ENCODE measurements at places on chromosomes 6 and 20.
A peak's percentile ranks its signal among the peaks of the same experiment; 100 is the strongest.

GRCh38 chr6:152206072-152206818 lies 398.8 kb downstream of the ESR1 start:
- DNase-seq, result peak; percentile 26

GRCh38 chr20:14622796-14623195 lies 285.4 kb upstream of the FLRT3 start:
- no peak for DNase-seq

GRCh38 chr6:157217894-157218370 lies 105.4 kb downstream of the TMEM242 start:
- DNase-seq, result no peak

- DNase-seq, result no peak
These were observed 81.0 kb downstream of the MYB start for GRCh38 chr6:135261872-135262725.

GRCh38 chr6:38617856-38618255 lies 21.9 kb downstream of the BTBD9 start:
- no peak for DNase-seq

DNA sequence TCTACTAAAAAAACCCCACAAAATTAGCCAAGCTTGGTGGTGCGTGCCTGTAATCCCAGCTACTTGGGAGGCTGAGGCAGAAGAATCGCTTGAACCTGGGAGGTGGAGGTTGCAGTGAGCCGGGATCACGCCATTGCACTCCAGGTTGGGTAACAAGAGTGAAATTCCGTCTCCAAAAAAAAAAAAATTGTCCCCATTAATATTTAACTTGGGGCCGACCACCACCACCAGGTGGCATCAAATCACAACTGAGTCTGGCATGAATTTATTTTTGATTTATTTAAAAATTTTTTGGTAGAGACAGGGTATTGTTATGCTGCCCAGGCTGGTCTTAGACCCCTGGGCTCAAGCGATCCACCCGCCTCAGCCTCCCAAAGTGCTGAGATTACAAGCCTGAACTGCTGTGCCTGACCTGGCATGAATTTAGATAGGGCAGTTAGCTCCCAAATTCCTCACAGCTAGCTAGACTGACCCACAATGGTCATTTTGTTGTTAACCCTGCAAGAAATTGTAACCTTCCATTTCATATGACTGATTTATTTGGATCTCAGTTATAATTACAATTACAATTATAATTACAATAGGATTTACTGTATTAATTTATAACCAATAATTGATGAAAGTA lies 17.1 kb upstream of the BEND3 start:
- no peak for DNase-seq

GRCh38 chr6:31836474-31837368 lies 9.2 kb downstream of the HSPA1B start:
- DNase-seq, result no peak

DNA sequence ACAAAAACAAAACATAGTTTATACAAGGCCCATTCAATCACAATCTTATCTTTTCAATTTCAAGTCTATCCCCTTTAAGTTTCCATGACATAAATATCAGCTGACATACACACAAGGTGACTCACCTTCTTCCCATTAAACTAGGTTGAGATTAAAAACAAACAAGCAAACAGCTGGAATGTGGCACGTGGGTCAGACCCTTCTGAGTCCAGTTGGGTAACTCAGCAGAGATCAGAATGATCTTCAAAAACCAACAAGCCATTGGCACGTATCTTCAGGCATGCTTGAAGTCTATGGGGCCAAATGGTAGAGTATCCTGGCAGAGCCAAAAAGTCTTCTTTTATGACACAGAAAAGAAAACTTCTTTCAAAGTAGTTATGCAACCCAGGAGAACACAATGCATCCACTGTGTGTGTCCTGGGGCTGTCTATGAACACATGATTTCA lies 603.5 kb upstream of the CITED2 start:
- no peak for DNase-seq

GRCh38 chr6:162234631-162235030 lies 492.9 kb downstream of the PRKN start:
- no peak for DNase-seq

DNA sequence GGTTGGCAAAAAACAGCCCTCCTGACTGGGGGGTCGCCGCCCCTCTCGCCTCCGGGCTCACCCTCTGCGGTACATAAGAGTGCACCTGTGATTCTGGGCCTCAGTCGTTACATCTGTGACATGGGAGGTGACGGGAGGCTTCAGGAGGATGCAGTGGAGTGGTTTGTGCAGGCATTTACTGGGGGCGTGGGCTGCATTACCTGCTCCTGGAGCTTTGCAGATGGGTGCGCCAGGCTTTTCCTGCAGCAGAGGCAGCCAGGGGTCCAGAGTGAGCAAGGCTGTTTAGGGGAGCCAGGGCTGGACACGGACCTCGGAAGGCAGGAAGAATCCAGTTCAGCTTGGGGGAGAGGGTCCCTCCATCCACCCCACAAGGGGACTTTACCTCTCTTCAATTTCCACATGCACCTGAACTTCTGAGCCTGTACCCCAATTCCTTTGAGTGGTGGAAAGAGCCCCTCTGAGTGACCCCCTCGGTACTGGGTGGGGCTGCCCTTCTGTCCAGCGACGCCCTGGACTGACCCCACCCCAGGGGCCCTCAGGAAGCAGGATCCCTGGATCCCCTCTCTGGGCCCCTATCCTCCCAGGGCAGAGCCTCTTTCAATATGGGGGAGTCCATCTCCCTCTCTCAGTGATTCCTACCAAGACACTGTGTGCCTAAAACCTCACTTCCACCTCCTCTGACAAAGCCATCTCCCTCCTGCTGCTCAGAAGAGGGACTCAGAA lies 134.0 kb downstream of the TAF4 start:
- DNase-seq, result no peak

- no peak for DNase-seq
These were observed 15.7 kb upstream of the MYT1 start for GRCh38 chr20:64148581-64148980.

DNA sequence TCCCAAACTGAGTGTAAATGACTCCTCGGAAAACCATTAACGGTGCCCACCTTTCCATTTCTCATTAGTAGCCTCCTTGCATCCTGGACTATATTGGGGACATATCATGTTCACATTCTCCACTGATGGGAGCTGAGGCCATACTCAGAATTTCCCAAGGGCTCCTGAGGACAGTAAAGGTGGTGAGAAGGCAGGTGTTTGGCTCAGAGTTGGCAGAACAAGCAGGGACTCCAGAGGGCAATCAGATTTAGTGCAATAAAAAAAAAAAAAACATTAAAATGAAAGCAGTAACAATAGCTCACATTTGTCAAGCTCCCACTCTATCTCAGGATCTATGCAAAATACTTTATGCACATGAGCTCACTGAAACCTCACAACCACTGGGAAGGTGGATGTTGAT lies 401.4 kb downstream of the MAFB start:
- no peak for DNase-seq

GRCh38 chr6:161080263-161080970 lies 88.8 kb downstream of the MAP3K4 start:
- DNase-seq, result no peak

DNA sequence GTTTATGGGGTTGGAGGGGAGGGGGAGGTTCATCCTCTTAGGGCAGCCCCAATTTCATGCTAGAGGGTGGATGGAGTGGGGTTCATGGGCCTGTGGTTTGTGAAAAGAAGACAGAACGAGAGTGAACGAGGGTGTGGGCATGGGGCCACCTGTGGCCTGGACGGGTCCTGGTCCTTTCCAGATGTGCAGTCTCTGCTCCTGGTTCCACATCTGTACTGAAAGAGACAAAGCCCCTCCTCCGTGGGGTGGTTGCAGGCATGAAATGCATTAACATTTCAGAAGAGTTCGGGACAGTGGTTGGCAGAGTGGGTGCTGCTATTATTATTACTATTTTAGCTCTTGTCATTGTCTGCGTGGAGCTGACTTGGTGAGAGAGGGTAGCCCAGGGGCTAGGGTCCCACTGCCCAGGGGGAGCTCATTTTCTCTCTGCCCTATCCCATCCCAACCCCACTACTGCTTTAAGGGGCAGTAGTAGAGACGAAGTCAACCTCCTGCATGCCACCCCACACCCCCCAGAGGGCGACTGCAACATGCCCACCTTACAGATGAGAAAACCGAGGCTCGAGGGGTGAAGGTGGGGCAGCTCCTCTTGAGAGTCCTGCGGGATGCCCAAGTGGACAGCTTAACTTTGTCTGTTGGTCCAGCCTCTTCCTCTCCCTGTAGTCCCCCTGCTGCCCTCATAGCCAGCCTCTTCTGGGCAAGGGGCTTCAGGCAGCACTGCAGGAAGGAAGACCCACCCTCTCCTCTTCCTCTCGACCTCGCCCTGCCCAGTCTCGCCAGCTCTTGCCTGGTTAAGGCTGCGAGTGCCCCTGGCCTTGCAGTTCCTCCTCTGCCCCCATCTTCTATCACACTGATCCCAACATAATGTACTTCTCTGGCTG lies 8.4 kb downstream of the BPIFB2 start:
- DNase-seq, result no peak

DNA sequence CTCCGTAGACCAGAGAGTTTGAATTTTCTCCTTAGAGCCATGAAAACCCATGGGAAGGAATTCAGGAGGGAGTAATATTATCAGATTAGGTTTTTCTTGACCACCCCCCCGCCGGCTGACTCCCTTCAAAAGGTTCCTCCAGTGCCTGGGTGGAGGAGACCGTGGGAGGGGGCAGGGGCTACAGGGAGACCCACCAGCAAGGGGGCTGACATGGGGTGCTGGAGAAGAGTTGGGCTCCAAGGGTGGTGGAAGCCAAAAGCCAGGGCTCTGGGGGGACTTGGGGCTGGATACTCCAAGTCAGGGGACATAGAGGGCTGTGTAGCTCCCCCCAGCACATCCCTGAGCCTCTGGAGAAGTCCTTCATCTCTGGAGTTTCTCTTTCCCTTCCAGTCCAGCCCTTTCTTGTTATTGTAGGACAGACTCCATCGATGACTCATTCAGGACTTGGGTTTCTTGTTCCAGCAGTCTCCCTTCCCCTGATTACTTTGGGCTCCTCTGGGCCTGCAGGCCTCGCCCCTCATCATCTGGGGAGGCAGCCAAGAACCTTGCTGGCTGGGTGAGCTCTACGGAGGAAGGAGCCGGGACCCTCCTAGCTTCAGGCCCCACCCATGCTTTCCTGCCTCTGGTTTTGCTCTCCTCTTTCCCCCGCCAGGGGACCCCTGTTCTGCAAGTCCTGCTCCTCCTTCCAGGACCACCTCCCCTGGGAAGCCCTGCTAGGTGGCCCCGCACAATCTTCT lies 10.5 kb upstream of the KIAA1755 start:
- DNase-seq, result no peak

- no peak for DNase-seq
These were observed at the start of gene KCNQ5 for GRCh38 chr6:72621291-72622093. Gene KCNQ5, plus strand, starts transcription at chr6:72622064.

DNA sequence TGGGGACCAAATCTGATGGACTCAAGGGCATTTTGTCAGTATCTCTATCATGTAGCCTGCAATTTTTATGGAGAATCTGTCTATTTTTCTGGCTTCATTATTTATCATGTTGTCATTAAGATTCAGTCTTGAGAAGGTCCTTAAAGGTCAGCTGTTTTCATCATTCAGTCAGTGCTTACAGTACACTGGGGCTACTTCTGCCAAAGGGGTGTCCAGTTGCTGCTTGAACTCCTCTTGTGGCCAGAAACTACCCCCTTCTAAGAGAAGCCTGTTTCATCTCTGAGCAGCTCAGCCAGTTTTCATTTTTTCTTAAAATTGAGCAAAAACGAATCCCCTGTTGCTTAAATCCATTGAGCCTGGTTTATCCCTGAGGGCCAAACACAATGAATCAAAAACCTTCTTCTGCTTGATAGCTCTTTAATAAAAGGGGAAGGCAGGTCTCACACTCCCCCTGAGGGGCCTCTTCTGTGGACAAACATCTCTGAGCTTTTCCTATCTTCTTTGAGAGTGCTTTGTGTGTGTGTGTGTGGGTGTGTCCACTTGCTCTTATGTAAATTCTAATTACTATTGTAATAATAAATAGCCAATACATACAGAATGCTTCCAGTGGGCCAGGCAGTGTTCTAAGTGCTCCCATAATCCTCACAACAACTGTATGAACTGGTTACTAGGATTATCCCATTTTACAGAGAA lies 172.2 kb downstream of the PLCB1 start:
- DNase-seq, result no peak

- no peak for DNase-seq
These were observed 169.9 kb downstream of the QRSL1 start for GRCh38 chr6:106799031-106799894.

GRCh38 chr20:21099751-21100577 lies 6.2 kb downstream of the LINC00237 start:
- peak; percentile 53 for DNase-seq

GRCh38 chr6:169961772-169962561 lies 210.5 kb downstream of the ERMARD start:
- no peak for DNase-seq

GRCh38 chr6:26536571-26537159 lies 1.5 kb upstream of the HMGN4 start:
- peak; percentile 53 for DNase-seq

DNA sequence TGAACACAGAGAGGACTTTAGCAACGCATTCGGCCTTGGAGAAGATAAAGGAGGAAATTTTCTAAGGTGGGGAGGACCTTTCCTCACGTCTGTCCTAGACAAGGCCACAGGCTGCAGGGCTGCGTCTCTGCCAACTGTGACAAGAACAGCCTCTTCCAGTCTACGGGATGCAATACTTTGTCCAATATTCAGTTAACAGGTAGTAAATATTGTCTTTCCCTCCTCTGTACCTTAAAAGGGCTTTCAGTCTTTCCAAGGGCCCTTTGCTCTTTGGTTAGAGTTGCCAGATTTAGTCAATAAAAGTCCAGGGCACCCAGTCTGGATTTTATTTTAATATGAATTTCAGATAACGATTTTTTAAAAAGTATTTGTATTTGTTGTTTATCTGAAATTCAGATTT lies 78.2 kb downstream of the ELOVL4 start:
- no peak for DNase-seq

DNA sequence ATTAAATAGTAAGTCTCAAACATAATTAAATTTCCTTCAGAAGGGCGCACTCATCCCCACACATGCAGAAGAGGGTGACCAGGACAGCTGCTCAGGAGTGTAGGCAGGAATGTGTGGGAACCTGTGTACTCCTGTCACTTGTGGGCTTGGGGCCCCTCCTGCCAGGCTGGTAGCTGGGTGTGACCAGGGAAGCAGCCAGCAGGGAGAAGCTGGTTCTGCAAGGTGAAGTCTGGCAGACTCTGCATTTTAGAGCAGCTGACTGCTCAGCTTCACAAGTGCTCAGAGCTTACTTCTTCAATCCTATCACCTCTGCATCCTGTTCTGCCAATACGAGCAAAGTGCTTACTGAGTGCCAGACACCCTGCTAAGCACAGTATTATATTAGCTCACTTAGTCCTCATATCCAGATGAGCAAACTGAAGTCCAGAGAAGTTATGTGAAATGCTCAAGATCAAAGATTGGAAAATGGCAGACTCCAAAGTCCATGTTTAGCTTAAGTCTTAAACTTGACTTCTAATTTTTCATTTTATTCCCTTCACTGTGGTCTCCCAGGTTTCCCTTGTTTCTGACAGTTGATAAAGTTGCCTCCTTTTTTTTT lies 27.9 kb downstream of the ELMO2 start:
- no peak for DNase-seq

Measured in CD4-positive, alpha-beta T cell treated with Interleukin-4 for 1 hour (primary cell).